RWPE2 (cell line): ENCODE measurements at places on chromosomes 16 and 17.

DNA sequence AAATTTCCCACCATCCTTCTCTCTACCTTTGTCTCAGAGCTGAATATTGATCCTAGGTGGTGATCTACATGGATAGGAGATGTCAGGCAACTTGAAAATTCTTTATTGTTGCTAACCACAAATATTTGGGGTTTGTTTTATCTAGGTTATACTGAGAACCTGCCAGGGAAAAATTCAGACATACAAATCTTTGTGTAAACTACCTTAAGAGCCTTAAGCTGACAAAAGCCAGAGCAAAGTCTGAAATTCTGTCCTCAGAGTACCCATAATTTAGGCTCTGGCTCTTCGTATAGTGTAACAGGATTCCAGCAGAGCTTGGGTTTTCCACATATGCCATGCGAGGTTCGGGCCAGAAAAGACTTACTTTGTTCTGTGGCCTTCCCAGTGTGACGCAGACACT lies 406.7 kb upstream of the MAF start:
- DNase-seq, result no peak

GRCh38 chr16:88434746-88435145 lies 18.3 kb upstream of the ZFPM1 start:
- no peak for DNase-seq

GRCh38 chr16:55976815-55977214 lies 101.6 kb upstream of the CES5A start:
- DNase-seq, result no peak

DNA sequence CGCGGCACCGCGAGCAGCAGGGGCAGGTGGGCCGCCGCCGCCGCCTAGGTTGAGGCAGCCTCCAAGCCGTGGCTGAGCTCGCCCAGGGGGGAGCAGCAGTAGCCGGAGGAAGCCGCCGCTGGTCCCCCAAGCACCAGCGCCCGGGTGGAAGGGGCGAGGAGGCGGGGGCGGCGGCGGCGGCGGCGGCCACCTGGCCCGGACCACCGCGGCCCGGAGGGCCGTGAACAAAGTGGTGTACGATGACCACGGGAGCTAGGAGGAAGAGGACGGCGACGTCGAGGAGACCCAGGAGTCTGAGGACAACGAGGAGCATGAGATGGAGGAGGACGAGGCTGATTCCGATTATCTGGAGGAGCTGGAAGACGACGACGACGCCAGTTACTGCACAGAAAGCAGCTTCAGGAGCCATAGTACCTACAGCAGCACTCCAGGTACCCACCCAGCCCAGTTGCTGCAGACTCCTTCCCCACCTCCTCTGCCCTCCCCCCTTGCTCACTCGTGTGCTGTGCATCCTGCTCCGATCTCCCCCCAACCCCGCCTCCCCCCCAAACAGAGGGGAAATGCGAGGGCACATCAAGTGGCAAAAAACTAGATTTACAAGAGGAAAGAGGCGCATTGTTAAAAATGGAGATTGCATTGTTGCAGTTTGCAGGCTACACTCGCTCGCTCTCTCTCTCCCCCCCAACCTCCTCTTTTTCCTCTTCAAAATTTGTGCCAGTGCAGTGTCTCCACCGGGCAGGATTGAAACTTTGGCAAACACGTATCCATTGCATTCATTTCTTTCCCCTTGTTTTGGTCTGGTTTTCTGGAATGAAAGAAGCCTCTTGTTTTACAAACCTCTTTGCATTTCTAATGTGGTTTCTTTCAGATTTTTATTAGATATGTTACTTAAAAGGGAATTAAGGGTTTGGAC lies 41.8 kb upstream of the AMZ2 start:
- DNase-seq, result no peak

DNA sequence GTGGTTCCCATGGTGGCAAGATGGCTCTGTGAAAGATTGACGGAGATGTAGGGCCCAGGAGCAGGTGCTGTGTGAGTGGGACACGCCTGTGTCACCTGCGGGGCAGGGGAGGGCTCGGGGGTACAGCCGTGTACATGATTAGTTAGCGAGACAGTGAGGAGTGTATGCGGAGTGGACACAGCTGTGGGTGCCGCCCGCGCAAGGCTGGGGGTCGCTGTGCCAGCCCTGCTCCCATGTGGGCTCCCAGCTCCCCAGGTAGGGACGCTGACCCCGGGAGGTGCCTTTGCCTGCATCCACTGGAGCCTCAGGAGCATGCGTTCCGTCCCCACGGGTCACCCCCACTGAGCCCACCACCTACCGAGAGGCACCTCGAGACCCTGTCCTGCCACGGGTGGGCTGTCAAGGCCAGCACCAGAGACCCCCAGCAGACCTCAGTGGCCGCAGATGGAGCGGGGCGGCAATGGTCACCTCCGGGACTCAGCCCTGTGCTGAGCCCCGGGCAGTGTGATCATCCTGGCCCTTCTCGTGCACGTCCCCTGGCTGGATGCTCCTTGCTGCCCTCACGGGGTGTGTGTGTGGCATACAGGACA lies 7.4 kb downstream of the CAPN15 start:
- DNase-seq, result no peak

GRCh38 chr16:79717333-79718137 lies 117.0 kb upstream of the MAF start:
- no peak for DNase-seq

GRCh38 chr17:83009414-83010205 lies 69.8 kb upstream of the METRNL start:
- peak; percentile 54 for DNase-seq

DNA sequence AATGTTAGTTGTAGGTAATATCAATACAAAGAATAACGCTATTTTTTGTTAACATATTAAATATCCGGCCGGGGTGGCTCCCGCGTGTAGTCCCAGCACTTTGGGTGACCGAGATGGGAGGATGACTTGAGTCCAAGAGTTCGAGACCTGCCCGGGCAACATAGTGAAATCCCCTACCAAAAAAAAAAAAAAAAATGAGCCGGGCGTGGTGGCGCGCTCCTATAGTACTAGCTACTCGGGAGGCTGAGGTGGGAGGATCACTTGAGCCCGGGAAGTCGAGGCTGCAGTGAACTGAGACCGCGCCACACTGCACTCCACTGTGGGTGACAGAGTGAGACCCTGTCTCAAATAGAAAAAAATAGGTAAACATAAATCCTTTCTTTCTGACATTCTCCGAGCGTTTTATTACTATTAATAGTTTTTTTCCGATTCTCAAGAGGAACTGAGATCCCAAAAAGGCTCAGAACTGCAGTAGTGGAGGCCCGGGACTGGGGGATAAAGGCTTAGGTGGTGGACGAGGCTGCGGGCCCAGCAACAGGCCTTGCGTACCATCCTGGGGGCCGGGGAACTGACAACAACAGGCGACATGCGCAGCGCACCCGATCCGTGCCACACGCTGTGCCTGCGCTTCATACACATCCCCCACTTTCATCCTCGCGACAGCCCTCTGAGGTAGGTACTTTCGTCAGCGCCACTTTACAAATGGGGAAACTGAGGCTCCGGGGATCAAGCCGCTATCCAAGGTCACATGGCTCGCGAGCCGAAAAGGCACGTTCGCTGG lies 919 bp downstream of the N4BP1 start:
- DNase-seq, result no peak

DNA sequence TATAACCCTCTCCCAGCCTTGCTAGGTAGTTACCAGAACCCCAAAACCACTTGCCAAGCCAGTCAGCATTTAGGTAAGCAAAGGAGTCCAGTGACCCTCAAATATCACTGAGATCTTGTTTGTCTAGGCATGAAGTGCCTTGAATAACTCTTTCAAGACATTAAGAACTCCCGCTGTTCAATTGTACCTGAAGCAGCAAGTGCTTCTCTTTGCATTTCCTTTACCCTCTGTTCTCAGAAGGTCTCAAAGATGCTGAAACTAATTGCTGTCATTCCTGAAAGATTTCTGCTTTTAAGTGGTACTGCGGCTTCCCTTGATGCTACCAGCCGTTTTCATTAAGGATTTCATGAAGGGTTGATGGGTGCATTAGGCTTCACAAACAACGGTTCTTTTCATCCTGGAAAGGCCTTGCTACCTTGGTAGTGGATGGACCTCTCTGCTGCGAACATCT lies 142.7 kb downstream of the PITPNC1 start:
- no peak for DNase-seq

- no peak for DNase-seq
Measured at GRCh38 chr16:49972961-49973360, 52.1 kb upstream of the CNEP1R1 start.

- no peak for DNase-seq
Measured at GRCh38 chr16:78902321-78902720, 698.2 kb downstream of the MAF start.

GRCh38 chr17:47219621-47220475 lies 10.7 kb downstream of the MYL4 start:
- no peak for DNase-seq

DNA sequence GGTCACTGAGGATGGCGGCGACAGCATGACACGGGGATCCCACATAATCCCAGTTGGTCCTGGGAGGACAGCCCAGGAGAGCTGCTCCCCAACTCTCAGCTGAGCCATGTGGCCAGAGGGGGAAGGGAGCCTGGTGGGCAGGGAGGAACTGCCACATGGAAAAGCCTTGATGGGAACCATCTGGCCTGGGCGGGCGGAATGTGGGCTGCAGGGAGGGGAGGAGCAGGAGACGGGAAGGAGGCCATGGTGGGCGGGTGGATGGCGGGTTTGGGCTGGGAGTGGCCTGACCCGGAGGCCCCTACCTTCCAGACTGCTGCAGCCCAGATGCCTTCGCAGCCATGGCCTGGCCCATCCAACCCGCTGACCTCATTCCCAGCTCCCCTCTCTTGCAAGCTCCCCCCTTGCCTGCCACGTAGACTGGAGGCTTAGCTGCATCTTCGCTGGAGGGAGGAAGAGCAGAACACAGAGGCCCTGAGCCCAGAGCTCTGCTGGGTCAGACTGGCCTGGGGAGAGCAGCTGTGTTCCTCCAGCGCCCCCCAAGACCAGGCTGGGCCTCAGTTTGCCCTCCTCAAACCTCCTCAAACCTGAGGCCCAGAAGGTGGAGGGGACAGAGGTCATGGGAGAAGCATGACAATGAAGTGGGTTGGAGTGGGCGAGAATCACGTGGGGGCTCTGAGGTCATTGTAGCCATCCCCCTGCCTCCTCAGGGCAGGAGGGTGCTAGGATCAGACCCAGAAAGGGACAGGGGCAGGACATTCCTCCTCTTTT lies 8.2 kb upstream of the COL1A1 start:
- DNase-seq, result peak; percentile 59

- no peak for DNase-seq
Measured at GRCh38 chr17:68584581-68585303, 16.4 kb downstream of the FAM20A start.

DNA sequence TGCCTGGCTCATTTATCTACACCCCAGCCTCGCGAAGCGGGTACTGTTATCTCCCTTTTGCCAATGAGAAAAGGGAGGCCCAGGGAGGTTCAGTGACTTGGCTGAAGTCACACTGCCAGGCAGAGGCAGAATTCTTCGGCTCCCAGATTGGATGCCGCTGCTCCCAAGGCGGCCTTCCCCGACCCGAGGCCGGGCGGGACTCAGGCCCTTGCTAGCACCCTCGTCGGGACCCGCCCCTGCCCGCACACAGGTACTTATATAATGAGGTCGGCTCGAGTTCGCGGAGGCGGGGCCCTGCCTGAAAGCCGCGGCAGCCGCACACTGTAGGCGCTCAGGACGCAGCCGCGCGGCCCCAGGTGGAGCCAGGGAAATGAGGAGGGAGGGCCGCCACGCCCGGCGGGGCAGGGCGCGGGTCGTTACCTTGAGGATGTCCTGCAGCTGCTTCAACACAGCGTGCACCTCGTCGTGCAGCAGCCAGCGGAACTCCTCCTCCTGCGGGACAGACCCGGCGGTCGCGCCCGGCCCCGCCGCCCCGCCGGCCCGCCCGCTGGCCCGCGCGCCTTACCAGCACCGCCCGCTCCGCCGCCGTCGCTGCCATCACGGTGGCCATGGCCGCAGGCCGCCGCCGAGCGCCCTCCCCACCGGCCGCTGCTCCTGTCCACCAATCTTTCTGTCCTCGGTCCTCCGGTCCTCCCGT lies at the start of gene ROGDI:
ROGDI (minus strand) TSS at position 672 of the 697 bp plus-strand sequence; CDS start at position 610, 62 bp downstream.
- peak; percentile 93 for DNase-seq
